ENCODE measurements at places on chromosomes 12 and 14.

- DNase-seq = no peak
These were observed 190.3 kb upstream of the NAV3 start for GRCh38 chr12:77640356-77640755.

DNA sequence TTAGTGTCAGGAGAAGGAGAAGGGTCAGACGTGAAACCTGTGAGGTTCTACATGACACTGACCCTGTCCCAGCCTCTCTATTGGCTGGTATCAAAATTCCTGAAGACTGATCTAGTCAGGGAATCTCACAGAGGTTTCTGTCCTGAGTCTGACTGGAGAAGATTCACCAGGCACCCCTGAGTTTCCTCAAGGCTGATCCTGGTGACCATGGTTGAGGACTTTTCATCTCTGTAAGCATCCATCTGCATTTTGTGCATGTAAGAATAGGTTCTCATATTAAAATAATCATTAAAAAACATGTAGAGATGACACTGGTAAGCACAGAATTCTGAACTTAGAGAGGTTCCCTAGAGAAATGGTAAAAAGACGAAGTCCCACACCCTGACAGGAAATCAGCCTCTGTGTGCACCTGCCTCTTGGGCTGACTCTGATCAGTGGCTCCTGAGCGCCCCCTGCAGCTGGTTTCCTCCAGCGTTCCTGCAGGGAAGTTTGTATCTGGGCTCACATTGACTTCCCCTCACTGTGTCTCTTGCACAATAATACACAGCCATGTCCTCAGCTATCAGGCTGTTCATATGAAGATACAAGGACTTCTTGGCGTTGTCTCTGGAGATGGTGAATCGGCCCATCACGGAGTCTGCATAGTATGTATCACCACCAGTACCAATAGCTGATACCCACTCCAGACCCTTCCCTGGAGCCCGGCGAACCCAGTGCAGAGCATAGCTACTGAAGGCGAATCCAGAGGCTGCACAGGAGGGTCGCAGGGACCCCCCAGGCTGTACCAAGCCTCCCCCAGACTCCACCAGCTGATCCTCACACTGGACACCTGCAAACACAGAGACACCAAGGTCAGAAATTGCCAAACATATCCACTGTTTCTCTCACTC is 991.9 kb downstream of the TMEM121 start:
- DNase-seq = peak; percentile 72

GRCh38 chr12:14880890-14881453 is 4.7 kb downstream of the MGP start:
- DNase-seq = no peak

- no peak for DNase-seq
These were observed 14.4 kb downstream of the SDSL start for GRCh38 chr12:113436586-113436985.
